ENCODE measurements at places on chromosomes 5 and 9.

DNA sequence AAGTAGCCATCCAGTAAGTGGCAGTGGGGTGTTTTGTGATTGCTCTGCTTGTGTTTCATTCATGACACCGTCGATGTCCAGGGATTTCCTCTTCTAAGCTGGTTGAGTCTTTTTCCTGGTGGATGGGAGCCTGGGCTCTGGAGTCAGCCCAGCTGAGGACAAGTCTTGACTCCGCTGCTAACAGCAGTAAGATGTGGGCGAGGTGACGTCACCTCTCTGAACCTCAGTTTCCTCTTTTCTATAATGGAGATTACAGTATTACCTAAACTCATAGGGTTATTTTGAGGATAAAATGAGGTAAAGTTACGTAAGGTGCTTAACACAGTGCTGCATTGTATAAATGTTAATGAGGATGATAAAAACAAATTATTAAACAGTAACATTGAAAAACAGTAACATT, 21.3 kb downstream of the FGF1 start:
- no peak for DNase-seq

DNA sequence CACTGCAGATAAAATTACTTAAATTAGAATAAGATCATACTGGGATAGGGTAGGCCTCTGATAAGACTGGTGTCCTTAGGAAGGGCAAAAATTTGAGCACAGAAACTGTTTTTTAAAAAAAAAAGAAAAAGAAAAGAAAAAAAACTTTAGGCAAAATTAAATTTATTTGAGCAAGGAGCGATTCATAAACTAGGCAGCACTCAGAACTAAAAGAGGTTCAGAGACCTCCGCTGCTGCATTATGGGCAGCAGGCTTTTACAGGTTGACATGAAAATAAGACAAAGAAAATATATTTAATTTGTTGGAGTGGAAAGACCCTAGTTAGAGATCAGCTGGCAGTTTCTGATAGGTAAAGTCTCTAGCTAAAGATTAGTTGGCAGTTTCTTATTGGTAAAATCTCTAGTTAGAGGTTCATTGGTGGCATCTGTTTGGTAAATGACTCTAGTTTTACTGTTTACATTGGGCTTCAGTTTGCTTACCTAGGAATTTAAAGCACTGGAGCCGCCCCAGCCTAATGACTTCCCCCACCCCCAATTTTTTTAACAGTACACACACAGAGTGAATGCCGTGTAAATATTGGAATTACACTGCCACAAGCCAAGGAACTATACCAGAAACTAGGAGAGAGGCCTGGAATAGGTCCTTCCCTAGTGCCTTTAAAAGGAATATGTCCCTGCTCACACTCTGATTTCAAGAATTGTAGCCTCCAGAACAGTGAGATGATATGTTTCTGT, 4.5 kb upstream of the PLPP6 start:
- DNase-seq = no peak

DNA sequence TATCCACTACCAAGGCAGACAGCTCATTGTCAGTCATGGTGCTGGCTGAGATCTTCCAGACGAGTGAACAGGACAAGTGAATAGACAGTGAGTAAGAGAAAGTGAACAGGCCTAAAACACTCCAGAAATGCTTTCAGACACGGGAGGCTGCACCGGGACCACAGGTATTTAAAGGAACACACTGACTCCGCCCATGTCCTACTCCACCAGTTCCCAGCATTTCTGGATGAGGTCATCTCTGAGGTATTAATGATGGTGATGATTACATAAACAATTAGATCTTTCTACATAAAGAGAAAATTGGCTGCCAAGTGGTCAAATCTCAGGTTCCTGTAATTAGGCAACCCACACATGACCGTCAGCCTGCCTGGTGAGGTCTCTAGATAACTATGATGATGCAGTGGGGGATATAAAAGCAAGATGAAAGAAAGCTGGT, at the start of gene ACTBL2:
Gene ACTBL2, minus strand, starts transcription at position 141 of the 436 bp plus-strand sequence. Its CDS starts 104 bp downstream, at position 37.
- peak; percentile 79 for DNase-seq

GRCh38 chr5:137315534-137316345, 183.4 kb downstream of the SPOCK1 start:
- DNase-seq = no peak

- DNase-seq = no peak
These were observed 93.9 kb downstream of the YTHDC2 start for GRCh38 chr5:113607361-113607760.

DNA sequence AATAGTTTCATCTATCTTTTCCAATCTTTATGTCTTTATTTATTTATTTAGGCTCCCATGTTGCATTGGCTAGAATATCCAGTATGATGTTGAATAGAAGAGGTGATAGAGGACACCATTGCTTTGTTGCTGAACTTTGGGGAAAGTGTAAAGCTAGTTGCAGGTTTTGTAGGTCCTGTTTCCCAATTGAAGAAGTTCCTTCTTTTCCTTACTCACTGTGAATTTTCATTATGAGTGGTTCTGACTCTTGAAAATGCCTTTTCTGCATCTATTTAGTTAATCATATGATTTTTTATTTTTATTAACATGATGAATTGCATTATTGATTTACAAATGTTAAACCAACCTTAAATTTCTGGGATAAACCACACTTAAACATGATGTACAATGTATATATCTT, 58.9 kb upstream of the NR3C1 start:
- DNase-seq = no peak

GRCh38 chr9:107875571-107875980, 386.0 kb upstream of the KLF4 start:
- DNase-seq = peak; percentile 81

DNA sequence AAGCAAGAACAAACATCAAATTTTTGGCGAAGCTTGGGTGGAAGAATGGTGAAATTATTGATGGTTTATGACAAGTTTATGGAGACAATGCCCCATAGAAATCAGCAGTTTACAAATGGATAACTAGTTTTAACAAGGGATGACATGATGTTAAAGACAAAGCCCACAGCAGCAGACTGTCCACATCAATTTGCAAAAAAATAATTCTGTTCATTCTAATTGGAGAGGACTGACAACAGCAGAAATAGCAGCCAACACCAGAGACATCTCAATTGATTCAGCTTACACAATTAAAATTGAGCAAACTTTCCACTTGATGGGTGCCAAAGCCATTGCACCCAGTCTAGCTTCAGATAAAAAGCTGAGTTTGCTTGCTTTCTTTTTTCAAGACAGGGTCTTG, 82.7 kb upstream of the STK32A start:
- no peak for DNase-seq

GRCh38 chr9:18060269-18060934, 413.6 kb upstream of the ADAMTSL1 start:
- no peak for DNase-seq

GRCh38 chr9:108885643-108886348, 23.7 kb downstream of the ACTL7A start:
- peak; percentile 76 for DNase-seq

DNA sequence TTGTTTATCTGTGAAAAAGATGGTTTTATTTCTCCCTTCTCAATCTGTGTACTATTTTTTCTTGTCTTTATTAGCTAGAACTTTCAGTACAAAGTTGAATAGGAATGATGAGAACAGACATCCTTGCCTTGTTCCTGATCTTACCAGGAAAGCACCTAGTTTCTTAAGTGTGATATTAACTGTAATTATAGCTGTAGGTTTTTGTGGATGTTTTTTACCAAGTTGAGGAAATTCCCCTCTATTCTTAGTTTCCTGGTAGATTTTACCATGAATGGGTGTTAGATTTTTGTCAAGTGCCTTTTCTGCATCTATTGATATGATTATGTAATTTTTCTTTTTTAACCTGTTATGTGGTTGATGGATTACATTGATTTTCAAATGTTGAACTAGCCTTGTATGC, 68.7 kb downstream of the KCNN2 start:
- DNase-seq = no peak

DNA sequence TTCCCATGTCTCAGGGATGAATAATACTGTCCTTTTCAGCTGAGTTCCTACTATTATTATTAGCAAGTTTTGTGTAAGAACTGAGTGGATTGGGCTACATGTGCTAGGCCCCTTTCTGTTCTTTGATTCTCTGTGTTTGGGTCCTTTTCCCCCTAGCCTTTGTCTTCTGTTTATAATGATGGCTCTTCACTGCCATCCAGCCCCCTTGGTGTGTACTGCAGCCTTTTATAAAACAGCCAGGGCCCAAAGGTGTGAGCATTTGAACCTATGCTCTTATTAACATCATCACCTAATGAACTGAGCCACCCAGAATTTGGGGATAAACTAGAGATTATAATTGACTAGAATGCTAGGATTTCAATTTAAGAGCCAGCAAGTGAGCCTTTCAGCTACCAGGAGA, 52.6 kb downstream of the PLAC8L1 start:
- no peak for DNase-seq

GRCh38 chr5:157924931-157925729, 66.2 kb upstream of the CLINT1 start:
- DNase-seq = peak; percentile 42

- DNase-seq = no peak
These were observed 466.7 kb downstream of the ACTL7B start for GRCh38 chr9:108389056-108389455.

GRCh38 chr5:148924817-148925216, 98.4 kb downstream of the ADRB2 start:
- DNase-seq = no peak

- DNase-seq = no peak
These were observed 498.8 kb upstream of the TNC start for GRCh38 chr9:115616666-115617239.

GRCh38 chr5:117805058-117805457, 1183.3 kb downstream of the DTWD2 start:
- DNase-seq = no peak

DNA sequence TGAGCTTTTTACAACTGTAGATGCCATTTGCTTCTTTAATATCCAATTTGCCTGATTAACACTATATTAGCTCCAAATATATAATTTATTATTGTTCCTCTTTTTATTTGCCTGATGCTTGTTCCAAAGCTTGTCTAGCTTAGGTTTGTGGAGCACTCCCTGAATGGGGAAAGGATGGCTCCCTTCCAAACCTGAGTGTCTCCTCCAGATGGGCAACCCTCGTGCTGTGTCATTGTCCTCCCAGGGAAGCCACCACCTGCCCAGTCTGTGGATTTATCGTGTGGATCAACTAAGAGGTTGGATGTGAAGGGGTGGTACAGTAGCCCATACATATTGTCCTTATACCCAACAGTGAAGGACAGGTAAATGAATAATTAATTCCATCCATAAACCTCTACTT, 404.9 kb downstream of the CDK5RAP2 start:
- DNase-seq = no peak

DNA sequence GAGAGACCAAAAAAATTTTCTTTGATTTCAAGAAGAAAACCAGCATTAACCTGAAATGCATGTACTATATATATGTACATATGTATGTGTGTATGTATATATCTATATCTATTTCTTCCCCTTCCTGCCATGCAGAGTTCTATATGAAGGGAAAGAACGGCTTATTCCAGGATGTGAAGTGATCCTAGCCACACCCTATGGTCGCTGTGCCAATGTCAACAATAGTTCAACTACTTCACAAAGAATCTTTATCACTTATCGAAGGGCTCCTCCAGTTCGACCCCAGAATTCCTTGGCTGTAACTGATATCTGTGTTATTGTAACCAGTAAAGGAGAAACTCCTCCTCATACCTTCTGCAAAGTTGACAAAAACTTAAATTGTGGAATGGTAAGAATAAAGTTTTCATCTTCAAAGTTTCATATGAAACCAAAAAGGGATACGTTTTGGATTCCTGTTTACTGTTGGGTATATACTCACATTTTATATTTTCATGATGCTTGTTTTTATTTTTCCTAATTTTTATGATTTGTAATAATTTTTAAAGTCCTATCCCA, 56.2 kb downstream of the DENND4C start:
- peak; percentile 6 for DNase-seq

GRCh38 chr5:67659288-67659687, 462.7 kb upstream of the CD180 start:
- no peak for DNase-seq

DNA sequence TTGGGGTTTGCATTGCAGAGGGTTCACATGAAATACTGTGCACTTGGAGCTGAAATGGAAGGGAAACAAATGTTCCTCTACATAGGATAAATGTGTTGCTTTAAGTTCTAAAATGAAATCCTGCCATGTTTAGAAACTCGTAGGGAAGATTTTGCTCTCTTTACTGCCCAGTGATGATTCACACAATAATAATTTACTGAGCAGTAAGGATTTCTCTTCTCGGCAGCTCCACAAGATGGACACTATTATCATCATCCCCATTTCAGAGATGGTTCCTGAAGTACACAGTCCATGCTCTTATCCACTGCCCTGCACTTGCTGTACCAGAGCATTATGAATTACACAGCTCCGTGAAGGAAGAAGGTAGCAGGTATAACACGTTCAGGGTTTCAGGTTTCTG, 4.1 kb downstream of the HACD4 start:
- DNase-seq = peak; percentile 66

DNA sequence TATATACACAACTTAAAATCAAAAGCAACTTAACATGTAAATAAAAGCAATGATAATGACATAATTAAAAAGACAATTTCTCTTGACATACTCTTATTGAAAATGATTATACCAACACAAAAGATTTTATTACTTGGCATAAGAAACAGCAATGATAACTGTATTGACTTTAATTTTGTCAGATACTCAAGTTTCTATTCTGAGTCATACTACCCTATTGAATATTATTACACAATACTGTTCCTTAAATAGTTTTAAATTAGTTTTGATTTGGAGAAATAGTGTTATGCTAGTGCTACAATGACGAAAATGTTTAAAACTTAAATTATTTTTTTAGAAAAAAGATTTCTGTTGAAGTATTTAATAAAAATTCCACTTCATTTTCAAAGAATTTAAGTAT, 1319.3 kb upstream of the C9orf72 start:
- DNase-seq = no peak

- DNase-seq = peak; percentile 79
These were observed 321.9 kb upstream of the TARS1 start for GRCh38 chr5:33118761-33119415.

DNA sequence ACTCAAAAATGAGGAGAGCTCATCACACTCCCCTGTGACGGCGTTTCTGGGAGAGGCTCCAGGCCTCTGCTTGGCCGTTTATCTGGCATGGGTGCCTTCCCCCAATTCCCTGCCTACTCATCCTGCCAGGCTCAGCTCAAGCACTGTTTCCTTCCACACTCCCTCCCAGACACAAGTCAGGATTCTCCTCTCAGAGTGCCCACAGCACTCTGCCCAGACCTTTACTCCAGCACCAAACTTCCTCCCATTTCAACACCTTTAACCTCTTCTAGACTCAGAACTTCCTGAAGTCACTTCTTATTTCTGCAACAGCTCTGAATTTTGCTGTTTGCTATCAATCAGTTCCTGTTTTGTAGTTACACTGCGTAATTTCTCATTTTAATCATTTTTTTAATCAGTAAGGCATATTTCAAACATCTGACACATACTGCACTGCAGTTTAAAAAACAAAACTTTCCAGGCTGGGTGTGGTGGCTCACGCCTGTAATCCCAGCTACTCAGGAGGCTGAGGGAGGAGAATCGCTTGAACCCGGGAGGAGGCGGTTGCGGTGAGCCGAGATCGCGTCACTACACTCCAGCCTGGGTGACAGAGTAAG, 16.0 kb downstream of the TRMO start:
- peak; percentile 69 for DNase-seq

Data from GM23248 (cell line).